CD4-positive, alpha-beta T cell treated with Interleukin-1 beta for 1 hour (primary cell): ENCODE measurements at places on chromosomes 7 and 10.

GRCh38 chr10:107865691-107866090, 701.2 kb upstream of the SORCS1 start:
- no peak for DNase-seq

DNA sequence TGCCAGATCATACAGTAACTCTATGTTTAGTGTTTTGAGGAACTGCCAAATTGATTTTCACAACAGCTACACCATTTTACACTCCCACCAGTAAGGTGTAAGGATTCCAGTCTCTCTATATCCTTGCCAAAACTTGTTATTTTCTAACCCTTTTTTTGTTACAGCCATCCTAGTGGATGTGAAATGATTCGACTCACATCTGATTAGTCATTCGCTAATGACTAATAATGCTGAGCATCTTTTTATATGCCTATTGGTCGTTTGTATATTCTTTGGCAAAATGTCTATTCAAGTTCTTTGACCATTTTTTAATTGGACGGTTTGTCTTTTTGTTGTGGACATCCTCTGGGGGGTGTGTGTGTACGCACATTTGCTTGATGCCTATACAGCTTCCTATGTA, 142.8 kb downstream of the DGKB start:
- DNase-seq, result no peak

- DNase-seq, result no peak
These were observed 305.0 kb upstream of the ZNF32 start for GRCh38 chr10:43953672-43954071.

GRCh38 chr7:19095353-19095860, 22.0 kb downstream of the TWIST1 start:
- DNase-seq, result no peak

DNA sequence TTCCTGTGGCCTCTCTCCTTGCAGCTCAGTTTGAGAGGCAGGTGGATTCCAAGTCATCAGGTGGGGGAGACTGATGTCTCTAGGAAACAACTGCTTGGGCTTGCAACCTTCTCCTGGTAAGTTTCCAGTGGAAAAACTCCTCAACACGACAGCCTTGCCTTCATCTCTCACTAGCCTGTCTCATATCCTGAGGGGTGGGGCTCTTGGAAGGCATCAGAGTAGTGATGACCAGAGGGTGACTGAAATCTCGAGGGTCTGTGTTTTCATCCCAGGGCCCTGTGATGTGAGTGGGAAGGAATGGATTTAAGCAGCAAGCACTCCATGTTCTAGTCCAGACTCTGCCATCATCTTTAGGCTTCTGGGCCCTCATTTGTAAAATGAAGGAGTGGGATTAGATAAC, 107.0 kb downstream of the NRP1 start:
- DNase-seq, result no peak

GRCh38 chr7:45021604-45022296, 21.7 kb downstream of the CCM2 start:
- DNase-seq, result no peak
